ENCODE measurements at places on chromosomes 12 and 14.
A peak's percentile ranks its signal among the peaks of the same experiment; 100 is the strongest.

DNA sequence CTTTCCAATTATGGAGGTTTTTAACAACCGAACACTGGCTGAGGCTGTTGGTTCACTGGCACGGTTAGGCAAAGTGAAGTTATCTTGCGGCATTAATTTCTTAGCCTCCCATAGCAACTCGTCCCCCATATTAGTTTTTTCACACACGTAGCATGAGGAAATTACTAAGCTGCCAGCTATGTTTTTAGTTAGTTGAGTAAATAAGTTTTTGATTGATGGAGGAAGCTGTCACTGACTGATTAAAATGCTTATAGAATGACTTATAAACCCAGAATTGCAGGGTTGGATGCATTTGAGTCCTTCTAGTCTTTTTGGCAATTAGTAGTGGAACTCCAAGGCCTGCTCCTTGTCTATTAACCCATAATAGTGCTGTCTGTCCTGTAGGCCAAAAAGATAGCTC lies 97.1 kb downstream of the ALG10 start:
- no peak for DNase-seq

GRCh38 chr12:79689477-79690141 lies 1.2 kb downstream of the PAWR start:
- peak; percentile 13 for DNase-seq

DNA sequence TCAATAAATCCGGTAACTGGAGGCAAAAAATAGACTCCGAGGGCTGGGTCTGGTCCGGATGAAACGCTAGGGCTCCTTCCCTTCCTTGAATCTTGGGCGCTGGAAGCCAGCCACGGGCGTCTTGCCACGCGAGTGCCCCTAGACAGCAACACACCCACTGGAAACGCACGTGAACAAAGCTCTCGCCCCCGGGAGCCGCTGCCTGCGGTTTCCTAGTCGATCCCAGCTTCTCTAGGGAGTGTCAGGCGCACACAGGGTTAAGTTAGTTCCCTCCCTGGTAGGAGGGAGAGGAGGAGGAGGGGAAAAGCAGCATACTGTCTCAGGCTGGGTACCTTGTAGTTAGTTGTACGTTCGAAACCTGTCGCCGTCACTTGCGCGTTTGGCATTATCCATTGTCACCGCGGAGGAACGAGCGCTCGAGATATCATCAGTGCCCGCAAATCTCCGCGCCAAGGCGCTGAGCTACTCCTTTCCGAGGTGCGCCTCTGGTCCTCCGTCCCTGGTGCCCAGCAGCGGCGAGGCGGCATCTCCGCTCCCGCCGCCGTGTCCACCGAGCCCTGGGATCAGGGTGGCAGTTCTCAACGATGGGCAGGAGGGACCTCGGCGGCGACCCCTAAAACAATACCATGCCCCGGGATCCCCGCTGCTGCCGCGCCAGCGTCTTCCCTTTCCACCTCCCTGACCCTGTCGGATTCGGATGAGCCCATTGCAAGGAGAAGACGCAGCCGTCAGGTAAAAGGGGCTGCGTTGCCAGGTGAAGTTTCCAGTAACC lies at the start of gene FLRT2:
Gene FLRT2, plus strand, starts transcription at position 342 of the 772 bp plus-strand sequence. CDS start 91,371 bp downstream, outside the sequence.
- DNase-seq: peak; percentile 58

DNA sequence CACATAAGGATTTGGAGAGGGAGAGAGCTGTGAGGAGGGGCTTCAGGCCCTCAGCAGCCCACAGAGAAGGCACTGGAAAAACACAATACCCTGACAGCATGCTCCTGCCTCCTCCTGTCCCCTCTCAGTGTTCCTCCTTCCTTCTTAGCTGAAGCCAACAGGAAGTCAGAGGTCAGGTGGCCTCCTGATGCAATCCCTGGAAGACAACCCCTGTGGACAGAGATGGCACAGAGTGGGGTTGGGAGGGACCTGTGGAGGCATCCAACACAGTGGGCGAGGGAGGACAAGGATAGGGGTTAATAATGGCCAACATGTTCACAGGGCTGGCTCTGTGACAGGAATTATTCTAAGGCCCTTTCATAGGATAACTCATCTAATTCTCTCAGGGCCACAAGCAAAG lies 15.4 kb upstream of the IFI27L2 start:
- no peak for DNase-seq

DNA sequence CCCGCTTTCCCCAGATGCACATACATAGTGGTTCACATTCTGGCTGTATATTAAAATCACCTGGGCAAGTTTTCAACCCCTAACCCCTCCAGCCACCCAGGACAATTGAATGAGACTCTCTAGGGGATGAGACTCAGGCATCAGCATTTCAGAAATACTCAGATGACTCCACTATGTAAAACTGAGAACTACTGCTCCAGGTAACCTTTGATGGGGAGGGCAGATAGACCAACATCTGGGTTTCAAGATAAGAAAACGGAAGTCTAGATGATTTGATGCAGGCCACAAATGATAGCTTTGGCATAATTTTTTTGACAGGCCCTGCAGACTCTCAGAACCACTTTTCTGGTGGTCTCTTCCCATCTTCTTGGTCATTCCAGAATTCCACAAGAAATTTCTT lies 341.1 kb downstream of the EMP1 start:
- no peak for DNase-seq

GRCh38 chr12:85310456-85311076 lies 30.5 kb downstream of the ALX1 start:
- no peak for DNase-seq

DNA sequence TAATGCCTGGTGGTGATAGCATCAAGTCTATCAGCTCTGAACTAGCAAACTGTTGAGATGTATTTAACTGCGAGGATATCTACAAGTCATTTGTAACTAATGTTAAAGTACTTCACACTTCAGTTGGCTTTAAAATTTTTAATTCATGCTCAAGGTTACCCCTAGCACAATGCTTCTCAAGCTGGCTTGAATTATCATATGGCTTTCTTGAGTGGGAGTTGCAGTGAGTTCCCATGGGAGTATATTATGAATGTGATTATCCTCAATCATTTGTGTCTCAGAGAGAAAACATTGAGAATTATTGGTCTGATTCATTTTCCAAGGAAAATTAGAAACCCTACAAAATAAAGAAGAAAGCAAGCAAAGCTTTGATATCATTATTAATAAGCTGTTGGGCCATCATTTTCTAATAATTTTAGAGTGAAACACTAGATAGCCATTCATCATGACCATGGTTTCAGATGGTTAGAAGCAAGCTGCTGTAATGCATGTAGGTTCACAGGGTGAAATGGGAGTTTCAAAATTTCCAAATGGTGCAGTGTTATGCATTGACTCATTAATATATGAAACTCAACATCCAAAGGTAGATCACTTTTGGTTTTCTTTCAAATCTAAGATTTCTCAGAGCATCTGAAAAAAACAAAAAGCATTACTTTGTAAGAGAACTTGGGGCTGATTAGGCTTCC lies 11.8 kb upstream of the KRAS start:
- no peak for DNase-seq

DNA sequence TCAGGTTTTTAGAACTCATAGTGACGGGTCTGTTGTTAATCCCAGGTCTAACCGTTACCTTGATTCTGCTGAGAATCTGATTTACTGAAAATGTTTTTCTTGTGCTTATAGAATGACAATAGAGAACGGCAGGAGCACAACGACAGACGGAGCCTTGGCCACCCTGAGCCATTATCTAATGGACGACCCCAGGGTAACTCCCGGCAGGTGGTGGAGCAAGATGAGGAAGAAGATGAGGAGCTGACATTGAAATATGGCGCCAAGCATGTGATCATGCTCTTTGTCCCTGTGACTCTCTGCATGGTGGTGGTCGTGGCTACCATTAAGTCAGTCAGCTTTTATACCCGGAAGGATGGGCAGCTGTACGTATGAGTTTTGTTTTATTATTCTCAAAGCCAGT lies 34.4 kb downstream of the PSEN1 start:
- no peak for DNase-seq

DNA sequence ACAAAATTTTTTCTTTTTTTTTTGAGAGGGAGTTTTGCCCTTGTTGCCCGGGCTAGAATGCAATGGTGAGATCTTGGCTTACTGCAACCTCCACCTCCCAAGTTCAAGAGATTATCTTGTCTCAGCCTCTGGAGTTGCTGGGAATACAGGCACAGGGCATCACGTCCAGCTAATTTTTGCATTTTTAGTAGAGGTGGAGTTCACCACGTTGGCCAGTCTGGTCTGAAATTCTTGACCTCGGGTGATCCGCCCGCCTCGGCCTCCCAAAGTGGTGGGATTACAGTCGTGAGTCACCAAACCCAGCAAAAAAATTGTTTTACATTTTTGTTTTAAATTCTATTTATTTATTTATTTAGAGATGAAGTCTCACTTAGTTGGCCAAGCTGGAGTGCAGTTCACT lies 4.7 kb upstream of the SLC2A14 start:
- DNase-seq: no peak
